Vagina (tissue), 2 donors: ENCODE measurements at places on chromosomes 12 and 14.

DNA sequence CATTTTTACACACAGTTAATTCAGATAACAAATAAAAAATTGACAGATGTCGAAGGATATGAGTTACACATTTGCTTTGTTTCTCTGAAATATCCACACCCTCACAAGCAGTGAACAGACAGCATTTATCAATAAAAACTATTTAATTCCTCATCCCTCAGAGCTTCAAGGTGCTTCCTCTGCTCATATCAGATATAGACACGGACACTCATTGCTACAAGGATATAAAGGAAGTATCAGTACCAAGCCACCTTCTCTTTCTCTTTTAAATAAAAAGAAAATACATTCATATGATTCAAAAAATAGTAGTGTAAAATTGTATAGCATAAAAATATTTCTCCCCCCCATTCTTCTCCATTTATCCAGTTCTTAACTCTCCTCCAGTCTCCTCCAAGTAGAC, 21.9 kb upstream of the MAGOHB start:
- no peak for DNase-seq

- DNase-seq, result no peak
These were observed 556 bp downstream of the PHETA1 start for GRCh38 chr12:111368291-111368787.

DNA sequence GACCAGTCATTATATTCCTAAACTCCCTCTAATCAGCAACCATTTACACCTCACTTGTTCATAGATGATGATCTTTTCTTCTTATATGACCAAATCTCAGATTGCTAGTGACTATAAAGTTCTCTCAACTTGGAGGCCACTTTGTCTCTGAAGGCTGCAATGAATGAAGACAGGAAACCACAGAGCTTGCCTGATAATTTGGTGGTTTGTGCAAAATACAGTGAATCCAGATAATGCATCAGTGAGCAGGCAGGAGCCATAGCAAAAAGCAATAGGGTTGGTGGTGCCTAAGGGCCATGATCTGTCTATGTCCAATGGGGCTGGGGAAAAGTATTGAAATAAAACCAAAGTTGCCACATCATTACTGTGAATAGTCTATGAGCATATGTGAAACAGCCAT, 123.8 kb upstream of the LRFN5 start:
- DNase-seq, result no peak

DNA sequence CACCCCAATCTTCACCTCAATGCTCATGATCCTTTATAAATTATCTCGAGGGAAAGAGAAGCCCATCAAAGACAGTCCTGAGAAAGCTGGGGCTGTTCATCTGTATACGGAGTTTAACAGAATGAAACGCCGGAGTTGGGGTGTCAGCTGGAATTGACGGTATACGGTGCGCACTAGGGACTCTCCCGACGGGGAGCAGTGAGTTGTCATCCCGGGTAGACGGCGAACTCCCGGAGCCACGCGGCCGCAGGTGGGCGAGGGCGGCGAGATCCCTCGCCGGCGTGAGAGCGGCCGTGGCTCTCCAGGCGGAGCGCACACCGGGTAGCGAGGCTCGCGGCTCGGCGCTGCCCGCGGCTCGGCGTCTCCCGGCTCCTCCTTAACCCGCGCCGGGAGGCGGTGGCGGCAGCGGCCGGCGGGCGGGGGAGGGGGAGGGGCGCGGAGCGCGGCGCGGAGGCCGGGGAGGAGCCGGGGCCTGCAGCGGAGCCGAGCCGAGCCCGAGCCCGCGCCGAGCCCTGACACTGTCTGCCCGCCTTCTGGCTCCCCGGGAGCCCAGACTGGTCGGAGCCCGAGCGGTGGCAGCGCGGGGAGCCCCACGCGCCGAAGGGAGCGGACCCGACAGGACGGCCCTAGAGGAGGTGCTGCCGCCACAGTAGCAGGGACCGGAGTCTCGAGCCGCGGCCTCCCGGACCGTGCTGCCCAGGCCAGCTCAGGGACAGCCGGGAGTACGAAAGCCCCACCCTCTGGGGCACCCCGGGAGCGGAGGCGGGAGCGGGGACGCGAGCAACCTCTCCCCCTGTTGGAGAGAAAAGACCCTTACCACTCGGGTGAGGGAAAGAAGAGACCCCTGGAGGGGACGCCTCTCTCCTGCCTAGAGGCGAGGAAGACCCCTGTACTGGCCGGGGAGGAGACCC, at the start of gene FOXJ2:
FOXJ2 (plus strand) TSS at position 475 of the 911 bp plus-strand sequence. CDS start 7,117 bp downstream, outside the sequence.
- DNase-seq, result no peak

DNA sequence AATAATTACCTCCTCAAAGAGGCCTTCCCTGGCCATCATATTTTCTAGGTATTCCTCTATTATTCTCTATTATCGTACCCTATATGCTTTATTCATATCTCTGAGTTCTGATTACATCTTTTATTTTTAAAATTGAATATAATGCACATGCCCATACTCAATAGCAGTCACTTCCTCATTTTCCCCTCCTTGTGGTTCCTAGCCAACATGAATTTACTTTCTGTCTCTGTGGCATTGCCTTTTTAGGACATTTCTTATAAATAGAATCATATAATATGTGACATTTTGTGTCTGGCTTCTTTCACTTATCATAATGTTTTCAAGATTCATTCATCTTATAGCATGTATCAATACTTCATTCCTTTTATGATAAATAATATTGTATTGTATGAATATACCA, 74.4 kb upstream of the TRHDE start:
- DNase-seq, result no peak

- DNase-seq, result no peak
These were observed 192.2 kb downstream of the SYT1 start for GRCh38 chr12:79056775-79057174.
